ENCODE measurements at places on chromosomes 2 and 18. TPM values are rescaled to one million over a fixed set of nuclear protein-coding genes. Genes with fewer than 3 reads are reported as not detected.

Gene PHLPP1
- 11.9 TPM for total RNA-seq

Gene EFHD1
- total RNA-seq: 10.7 TPM

Gene UNC50
- total RNA-seq: 53.4 TPM

Gene ERICH2
- total RNA-seq: 5.6 TPM

DNA sequence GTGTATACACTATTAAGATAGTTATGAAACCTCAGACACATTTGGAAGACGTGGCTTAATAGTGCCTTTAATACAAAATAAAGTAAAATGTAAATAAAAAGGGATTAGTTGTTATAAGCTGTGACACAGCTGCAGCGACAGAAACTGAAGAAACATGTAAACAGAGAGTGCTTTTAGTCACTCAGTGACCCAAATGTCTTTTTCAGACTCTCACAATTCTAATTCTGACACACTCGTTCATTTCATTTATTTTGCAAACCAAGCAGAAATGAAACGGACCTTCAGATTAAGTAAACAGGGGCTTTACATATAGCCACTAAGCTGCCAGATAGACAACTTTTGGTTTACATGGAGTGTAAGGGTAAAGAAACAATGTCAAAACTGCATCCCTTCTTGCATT is 181.0 kb upstream of the ETAA1 start:
- no peak for DNase-seq

- DNase-seq: no peak
Measured at GRCh38 chr2:226673314-226673723, 126.3 kb downstream of the IRS1 start.

GRCh38 chr2:85554980-85555612 is 6.2 kb downstream of the GGCX start:
- DNase-seq: no peak

DNA sequence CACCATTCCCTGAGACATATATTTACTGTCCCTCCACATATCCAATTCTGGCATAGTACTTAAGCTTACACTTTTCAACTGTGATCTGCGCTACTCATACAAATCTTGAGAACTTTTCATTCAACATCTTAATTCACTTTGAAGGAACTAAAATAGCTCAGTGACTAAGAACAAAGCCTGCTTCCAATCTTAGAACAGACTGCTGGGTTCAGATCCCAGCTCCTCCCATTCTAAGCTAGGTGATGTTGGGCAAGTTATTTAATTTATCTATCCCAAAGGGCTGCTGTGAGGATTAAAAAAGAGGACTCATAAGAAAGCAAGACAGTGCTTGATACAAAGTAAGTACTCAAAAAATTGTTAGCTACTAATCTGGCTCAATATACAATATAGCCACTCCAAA is 57.9 kb downstream of the UGP2 start:
- DNase-seq: no peak

DNA sequence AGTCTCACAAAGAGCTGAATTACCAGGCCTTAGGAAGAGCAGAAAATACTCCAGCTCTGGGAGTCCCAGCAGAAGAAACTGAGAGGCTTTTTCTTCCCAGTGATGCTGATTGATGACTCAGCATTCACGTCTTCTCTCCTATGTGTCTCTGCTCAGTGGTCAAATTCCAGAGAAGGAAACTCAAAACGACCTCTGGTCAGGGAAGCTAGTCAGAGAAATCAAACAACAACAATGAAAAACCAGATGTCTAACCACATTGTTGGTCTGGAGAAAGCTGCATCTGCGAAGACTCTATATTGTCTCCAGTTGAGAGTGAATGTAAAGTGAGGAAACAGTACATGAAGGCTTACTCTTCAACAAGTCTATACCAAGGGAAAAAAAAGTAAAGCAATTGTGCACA is 28.6 kb upstream of the CERS6 start:
- DNase-seq: no peak

- no peak for DNase-seq
Measured at GRCh38 chr2:204452464-204453023, 92.7 kb upstream of the PARD3B start.

- no peak for DNase-seq
Measured at GRCh38 chr18:58580623-58581022, 48.3 kb downstream of the ALPK2 start.

- no peak for DNase-seq
Measured at GRCh38 chr2:168478206-168478605, 22.1 kb downstream of the CERS6 start.

DNA sequence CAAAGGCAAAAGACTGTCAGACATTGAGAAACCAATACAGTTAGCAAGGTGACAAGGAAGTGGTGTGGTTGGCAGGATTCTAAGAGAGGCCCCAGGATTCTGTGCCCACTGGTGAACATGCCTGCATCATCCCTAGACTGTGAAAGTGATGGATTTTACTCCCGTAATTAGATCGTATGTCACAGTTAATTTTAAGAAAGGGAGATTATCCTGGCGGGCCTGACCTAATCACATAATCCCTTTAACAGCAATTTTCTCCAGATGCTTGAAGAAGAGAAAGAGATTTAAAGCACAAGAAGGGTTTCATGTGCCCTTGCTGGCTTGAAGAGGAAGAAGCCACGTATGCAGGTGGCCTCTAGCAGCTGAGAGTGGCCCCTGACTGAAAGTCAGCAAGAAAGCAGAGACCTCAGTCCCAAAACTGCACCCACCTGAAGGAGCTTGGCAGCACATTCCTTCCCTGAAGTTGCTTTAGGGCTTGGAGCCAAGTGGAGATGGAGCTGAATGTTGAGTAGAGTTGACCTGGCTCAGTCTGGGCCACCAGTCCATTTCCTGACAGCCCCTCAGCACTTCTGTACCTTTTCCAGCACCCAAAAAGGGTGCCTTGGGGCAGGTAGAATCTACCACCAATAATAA is 49.1 kb downstream of the GTF3C3 start:
- DNase-seq: no peak

DNA sequence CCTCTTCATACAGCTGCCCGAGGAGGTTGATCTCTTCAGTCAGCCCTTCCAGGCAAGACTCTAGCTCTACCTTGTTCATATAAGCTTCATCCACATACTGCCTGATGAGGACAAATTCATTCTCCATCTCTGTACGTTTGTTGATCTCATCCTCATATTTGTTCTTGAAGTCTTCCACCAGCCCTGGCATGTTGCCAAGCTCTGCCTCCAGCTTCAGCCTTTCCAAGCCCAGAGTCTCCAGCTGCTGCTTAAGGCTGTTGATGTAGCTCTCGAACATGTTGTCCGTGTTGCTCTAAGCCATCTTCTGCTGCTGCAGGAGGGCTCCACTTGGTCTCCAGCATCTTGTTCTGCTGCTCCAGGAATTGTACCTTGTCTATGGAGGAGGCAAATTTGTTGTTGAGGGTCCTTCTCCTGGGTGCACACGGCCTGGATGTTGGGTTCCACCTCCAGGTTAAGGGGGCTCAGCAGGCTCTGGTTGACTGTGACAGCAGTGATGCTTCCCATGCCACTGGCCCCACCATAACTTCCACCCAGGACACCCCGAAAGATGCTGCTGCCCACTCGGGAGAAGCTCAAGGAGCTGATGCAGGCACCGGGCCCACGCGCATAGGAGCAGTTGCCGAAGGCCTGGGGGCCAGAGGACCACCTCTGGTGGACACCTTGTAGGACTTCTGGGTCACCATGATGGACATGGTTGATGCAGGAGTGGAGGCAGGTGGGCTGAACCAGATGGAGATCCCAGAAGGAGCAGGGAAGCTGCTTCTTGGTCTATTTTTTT is 30.3 kb downstream of the ICA1L start:
- DNase-seq: no peak

DNA sequence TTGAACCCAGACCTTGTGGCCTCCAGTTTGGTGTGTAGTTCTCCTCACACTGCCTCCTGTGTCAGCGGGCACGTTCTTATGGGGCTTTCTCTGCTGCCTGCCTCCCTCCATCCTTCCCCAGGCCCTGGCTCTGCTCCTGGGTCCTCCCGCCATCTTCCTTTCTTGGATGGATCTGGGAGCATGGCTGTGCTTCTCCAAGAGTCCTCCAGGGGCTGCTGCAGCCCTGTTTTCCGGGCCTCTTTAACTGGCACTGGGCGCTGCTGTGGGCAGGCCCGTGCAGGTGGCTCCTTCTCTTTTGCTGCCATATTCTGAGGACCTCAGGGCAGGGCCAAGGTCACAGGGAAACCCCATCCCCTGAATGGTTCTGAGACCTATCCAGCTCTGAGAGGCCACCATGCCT is 17.8 kb downstream of the THNSL2 start:
- no peak for DNase-seq

- DNase-seq: no peak
Measured at GRCh38 chr2:172216477-172216876, 113.8 kb upstream of the DLX2 start.

- DNase-seq: no peak
Measured at GRCh38 chr18:74541703-74542555, 7.6 kb downstream of the CNDP1 start.

All from upper lobe of right lung (tissue), 1 donor.